ENCODE measurements at places on chromosomes 4 and X.

- DNase-seq, result no peak
Observed at GRCh38 chr4:25441519-25442117, 64.6 kb downstream of the ANAPC4 start.

- no peak for DNase-seq
Observed at GRCh38 chrX:43655151-43656004, 721 bp upstream of the MAOA start.

DNA sequence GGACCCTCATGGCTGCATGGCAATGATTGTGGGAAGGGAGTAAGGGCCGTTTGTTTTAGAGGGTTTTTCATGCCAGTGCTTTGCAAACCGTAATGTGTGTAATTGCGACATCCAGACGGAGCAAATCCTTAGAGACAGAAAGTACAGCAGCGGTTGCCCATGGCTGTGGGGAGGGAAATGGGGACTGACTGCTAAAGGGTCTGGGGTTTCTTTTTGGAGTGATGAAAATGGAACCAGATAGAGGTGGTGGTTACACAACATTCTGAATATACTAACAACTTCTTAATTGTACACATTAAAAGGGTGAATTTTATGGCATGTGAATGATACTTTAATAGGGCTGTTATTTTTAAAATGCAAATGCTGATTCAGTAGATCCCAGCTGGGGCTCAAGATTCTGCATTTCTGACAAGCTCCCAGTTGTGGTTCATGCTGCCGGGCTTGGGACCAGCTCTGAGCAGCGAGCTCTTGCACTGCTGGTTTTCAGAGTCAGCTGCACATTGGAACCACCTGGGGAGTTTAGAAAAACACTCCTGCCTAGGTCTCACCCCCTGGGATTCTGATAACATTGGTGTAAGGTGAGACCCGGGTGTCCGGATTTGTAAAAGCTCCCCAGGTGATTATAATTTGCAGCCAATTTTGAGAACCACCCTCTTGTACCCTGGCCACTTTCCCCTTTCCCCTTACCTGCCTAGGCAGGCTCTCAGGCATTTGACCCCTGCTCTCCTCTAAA is 47.7 kb downstream of the PRPS1 start:
- no peak for DNase-seq

- no peak for DNase-seq
Observed at GRCh38 chr4:176425035-176425434, 105.3 kb downstream of the SPCS3 start.

GRCh38 chr4:8829584-8829983 is 42.1 kb downstream of the HMX1 start:
- DNase-seq, result no peak
